Femur (tissue), 1 donor: ENCODE measurements at places on chromosomes 7 and 10.

- no peak for DNase-seq
Measured at GRCh38 chr7:87057210-87057609, 2.2 kb downstream of the ELAPOR2 start.

DNA sequence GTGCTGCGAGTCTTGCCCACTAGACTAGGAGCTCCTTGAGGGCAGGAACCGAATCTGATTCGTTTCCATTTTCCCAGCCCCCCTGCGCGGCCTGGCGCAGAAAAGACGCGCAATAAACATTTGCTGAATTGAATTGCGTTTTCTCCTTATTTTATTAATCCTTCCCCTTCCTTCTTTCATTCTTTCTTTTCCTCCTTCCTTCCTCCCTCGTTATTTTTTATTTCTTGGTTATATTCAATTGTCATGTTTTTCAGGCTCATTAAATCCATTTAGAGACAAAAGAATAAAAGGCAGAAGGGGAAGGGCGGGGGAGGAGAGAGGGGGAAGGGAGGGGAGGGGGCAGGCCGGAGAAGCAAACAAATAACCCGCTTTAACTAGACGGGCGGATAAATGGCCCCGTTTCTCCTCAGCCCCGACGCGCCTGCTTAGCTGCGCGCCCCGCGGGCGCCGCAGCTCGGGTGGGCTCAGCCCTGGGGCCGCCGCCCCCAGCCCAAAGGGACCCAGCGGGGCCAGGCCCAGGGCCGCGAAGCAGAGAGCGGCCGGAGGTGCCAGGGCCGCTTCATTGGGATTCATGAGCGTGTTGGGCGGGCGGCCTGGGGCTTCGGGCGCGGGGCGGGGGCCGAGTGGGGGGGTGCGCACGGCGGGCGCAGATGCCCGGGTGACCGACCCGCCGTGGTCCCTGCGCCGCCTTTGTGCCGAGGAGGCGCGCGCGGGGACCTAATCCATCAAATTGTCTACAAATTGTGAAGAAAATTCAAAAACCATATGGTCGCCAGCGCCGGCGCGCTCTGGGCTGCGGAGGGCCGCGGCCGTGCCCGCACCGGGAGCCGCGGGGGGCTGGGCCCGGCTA, 5.0 kb downstream of the LBX1 start:
- DNase-seq: no peak

GRCh38 chr10:104139221-104139620, 17.2 kb downstream of the SFR1 start:
- no peak for DNase-seq

- no peak for DNase-seq
Measured at GRCh38 chr10:115951242-115951641, 321.8 kb downstream of the GFRA1 start.

DNA sequence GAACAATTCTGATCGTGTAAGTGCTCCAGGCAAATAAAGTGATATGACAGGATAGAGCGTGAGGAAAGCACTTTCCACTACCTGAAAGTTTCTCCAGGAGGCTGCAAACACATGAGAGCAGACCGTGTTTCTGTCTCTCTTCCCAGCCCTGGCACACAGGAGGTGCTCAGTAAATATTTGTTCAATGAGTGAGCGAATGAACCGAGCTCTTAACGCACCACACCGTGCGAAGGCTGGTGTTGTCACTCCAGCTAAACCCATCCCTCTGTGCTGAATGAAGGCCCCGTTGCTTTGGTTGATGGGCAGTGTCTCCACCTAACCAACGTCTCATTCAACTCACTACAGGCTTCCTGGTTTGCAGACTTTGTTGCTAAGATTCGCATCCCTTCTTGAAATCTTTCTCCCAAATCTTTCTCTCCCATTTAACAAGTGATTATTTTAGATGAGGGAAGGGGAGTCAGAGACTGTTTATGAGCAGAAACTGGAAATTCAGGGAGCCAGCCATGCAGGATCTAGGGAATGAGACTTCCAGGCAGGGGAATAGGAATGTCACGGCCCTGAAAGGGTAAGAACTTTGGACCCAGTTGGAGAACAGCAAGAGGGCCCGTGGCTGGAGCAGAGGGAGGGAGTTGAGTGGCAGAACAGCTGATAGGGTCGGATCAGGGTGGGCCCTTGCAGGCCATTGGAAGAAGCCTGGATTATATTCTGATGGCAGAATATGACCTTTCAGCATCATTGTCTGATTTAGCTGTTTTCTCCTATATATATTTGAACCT, 282.6 kb downstream of the CAMK1D start:
- DNase-seq: no peak

DNA sequence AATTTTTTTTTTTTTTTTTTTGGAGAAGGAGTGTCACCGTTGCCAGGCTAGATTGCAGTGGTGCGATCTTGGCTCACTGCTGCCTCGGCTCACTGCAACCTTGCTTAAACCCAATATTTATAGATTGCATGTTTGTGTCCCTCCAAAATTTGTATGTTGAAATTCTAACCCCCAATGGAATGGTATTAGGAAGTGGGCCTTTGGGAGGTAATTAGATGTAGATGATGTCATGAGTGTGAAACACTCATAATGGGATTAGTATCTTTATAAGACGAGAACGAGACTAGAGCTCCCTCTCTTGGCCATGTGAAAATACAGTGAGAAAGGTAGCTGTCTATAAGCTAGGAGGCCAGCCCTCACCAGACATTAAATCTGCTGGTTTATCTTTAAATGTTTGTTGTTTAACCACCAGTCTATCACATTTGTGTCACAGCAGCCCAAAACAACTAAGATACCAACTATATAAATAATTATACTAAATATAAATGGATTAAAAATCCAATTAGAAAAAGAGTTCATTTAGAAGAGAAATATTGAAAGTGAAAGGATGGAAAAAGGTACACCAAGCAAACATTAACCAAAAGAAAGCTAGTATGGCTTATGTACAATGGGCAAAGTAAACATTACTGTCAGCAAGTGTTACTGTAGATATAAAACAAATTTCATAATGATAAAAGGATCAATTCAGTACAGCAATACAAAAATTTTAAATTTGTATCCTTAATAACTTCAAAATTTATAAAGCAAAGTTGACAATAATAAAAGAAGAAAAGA, 9.3 kb downstream of the TCAF1 start:
- DNase-seq: no peak

DNA sequence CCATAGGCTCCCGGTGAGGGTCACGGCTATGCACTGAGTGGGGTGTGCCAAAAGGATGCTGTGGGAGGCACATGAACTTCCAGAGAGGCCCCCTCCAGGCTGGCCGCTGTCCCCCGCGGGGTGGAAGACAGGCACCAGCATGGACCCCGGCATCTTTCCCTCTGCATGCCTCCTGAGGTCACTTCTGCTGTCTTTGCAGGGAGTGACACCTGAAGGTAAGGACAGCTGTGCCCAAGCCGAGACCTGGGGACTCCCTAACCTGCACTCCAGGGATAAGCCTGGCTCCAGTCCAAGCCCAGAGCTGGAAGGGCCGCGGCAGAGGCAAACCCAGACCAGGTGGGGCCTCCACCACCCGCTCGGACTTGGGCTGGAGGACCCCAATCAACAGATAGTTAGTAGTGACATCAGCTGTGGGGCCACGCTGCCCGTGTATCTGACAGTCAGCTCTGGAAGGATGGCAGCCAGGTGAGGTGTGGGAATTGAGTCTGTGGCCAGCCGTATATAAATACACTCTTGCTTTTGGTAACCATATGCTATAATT, 340.7 kb upstream of the MKI67 start:
- DNase-seq: no peak
